ENCODE measurements at places on chromosomes 16 and 17. TPM values are rescaled to one million over a fixed set of nuclear protein-coding genes. Genes with fewer than 3 reads are reported as not detected.

The OTOA gene
- 0.07 TPM for total RNA-seq

The KRTAP2-1 gene
- total RNA-seq: not detected

The GABARAP gene
- total RNA-seq: 153 TPM

The TRAPPC1 gene
- 80.7 TPM for total RNA-seq

The FBXO39 gene
- total RNA-seq: 0.07 TPM

The AATK gene
- 1.0 TPM for total RNA-seq

The KCNH4 gene
- not detected for total RNA-seq

The PITPNM3 gene
- total RNA-seq: 2.4 TPM

The WDR81 gene
- 26.3 TPM for total RNA-seq

The SLC16A11 gene
- total RNA-seq: 0.13 TPM

The FNDC8 gene
- not detected for total RNA-seq

The CD7 gene
- total RNA-seq: not detected

The KRT15 gene
- total RNA-seq: 0.13 TPM

The PRR35 gene
- not detected for total RNA-seq

The ST6GALNAC2 gene
- total RNA-seq: 0.76 TPM

The MYCBPAP gene
- total RNA-seq: 1.7 TPM

The ACE gene
- total RNA-seq: 3.5 TPM

The NPIPA8 gene
- not detected for total RNA-seq

The SLC9A5 gene
- 3.4 TPM for total RNA-seq

The TP53TG3B gene
- total RNA-seq: not detected

The TMIGD1 gene
- total RNA-seq: not detected

The FAM117A gene
- total RNA-seq: 4.7 TPM

The RNF222 gene
- total RNA-seq: not detected

The ERBB2 gene
- 78.5 TPM for total RNA-seq

The SPHK1 gene
- 43.8 TPM for total RNA-seq

The KRTAP2-3 gene
- total RNA-seq: 0.56 TPM

The C1QTNF8 gene
- total RNA-seq: 0.13 TPM

The ZFP3 gene
- 0.92 TPM for total RNA-seq

The HID1 gene
- 2.3 TPM for total RNA-seq

The TBX2 gene
- total RNA-seq: 63.1 TPM

The CPHXL2 gene
- not detected for total RNA-seq

The CLEC19A gene
- not detected for total RNA-seq

The IL21R gene
- 1.2 TPM for total RNA-seq

The HES7 gene
- total RNA-seq: not detected

The GINS3 gene
- total RNA-seq: 2.0 TPM

The PGAP6 gene
- 64.9 TPM for total RNA-seq

The CCL8 gene
- 0.20 TPM for total RNA-seq

The B9D1 gene
- 32.2 TPM for total RNA-seq

The HOXB2 gene
- total RNA-seq: 7.5 TPM

The SP6 gene
- 0.07 TPM for total RNA-seq

The HOXB7 gene
- total RNA-seq: 1.8 TPM

The DPEP3 gene
- total RNA-seq: not detected

The AIPL1 gene
- total RNA-seq: not detected

The ATP5PD gene
- total RNA-seq: 129 TPM

The AOC3 gene
- 1.3 TPM for total RNA-seq

The CETP gene
- 0.17 TPM for total RNA-seq

The RAB37 gene
- total RNA-seq: 0.33 TPM

The ELP5 gene
- total RNA-seq: 23.6 TPM

The CD300H gene
- total RNA-seq: not detected

The SAT2 gene
- total RNA-seq: 35.4 TPM

Data from smooth muscle cell of the pulmonary artery (primary cell).